ENCODE measurements at places on chromosomes 2 and 18.

DNA sequence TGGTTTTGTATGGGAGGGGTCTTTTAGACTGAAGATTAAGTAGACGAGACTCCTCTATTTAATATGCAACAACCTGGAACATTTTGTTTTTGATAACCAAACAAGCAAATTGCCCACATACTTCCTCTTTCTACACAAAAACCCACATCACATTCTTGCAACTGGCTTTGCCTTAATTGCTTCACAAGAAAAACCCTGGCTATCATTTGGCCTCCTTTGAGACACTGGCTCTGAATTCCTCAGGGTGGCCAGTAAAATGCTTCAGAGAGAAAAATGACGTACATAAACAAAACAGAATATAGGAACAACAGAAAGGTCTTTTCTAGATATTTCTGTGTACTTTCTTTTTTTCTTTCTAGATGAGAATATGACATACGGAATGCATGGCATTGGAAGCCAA, 103.0 kb downstream of the TRIB2 start:
- no peak for DNase-seq

GRCh38 chr2:216736326-216736725, 41.0 kb upstream of the IGFBP5 start:
- DNase-seq = no peak

DNA sequence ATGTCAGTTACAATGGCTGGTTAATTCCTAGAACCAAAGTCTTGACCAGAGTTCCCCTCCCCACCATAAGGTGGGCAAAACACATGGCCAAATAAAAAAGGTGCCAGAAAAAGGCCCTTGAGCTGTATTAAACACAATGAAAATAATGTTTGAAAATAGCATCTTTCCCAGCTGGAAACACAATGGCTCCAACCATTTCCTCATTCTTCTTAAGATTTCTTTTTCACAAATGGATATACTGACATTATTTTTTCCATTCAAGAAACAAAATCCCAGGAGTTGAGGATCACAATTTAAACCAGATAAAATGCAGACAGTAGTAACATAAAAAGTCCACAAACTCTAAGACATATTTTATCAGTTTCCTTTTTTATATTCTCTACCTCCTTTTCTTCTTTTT, 143.8 kb downstream of the EXOC6B start:
- DNase-seq = no peak

GRCh38 chr2:38430196-38430595, 53.1 kb upstream of the ATL2 start:
- DNase-seq = no peak

GRCh38 chr2:72431737-72432136, 284.1 kb upstream of the CYP26B1 start:
- DNase-seq = no peak

Data from T-helper 2 cell (primary cell).